ENCODE measurements at places on chromosomes 11 and 22.

DNA sequence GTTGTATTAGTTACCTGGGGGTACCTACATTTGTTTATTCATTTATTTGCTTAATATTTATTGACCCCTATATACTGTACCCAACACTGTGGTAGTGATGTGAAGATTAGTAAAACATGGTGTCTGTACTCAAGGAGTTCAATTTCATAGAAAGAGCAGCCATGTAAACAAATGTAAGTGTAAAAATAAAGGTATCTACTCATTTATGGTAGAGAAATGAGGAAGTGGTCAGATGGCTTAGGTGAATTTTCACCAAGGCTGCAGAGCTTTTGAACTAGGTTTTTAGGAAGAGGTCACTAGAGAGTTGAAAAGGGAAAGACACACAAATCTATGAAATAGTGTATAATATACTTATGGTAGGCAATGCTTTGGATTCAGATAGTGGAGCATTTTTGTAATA, 11.1 kb downstream of the CTR9 start:
- no peak for DNase-seq

DNA sequence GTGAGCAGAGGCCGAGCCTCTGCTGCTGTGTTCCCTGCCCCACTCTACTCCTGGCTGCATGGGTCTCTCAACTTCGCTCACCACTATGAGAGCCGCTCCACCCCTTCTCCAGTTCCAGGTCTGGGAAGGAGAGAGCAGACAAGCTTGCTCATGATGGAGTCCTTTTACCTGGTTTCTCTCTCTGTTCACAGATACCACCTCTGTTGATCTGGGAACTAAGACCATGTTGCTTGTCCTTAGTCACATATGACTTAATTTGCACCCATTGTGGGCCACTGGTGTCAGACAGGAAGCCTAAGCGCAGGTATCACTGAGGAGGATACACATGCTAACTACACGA, 26.8 kb downstream of the MCM5 start:
- no peak for DNase-seq

- DNase-seq = no peak
These were observed 126.3 kb downstream of the LUZP2 start for GRCh38 chr11:24623121-24623520.

DNA sequence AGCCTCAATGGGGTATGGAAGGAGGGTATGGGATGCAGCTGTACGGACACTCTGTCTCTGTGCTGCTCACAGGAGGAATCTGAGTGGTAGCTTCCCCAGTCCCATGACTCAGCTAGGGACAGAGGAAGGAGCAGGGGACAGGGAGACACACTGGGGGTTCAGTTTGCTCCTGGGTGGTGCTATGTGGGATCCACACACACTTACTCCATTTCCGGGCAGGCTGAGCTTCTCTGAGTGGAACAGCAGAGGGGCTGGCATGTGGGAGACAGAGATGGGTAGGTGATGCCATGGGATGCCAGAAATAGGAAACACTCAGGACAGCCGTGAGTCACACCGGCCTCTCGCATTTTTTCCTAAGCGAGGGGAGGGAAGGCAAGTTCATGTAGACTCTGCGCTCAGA, 59.2 kb upstream of the KIRREL3 start:
- no peak for DNase-seq

GRCh38 chr11:20844630-20845029, 175.2 kb downstream of the NELL1 start:
- DNase-seq = no peak

GRCh38 chr22:50314081-50314454, 6.6 kb upstream of the PLXNB2 start:
- no peak for DNase-seq

DNA sequence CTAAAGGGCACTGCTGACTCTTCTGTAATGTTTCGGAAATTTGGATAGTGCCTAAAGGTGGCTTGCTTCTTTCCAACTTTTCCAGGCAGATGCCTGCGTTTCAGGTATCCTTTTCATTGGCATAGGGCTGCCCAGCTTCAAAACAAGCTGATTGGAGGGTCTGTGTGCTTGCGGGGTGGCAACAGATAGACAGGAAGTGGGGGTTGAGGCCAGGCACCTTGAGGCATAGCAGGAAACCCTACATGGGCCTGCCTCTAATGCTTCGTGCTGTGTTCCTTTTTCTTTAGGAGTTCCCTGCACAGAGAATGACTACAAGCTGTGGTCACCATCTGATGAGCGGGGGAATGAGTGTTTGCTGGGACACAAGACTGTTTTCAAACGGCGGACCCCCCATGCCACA, 92.2 kb upstream of the SORL1-AS1 start:
- DNase-seq = no peak

DNA sequence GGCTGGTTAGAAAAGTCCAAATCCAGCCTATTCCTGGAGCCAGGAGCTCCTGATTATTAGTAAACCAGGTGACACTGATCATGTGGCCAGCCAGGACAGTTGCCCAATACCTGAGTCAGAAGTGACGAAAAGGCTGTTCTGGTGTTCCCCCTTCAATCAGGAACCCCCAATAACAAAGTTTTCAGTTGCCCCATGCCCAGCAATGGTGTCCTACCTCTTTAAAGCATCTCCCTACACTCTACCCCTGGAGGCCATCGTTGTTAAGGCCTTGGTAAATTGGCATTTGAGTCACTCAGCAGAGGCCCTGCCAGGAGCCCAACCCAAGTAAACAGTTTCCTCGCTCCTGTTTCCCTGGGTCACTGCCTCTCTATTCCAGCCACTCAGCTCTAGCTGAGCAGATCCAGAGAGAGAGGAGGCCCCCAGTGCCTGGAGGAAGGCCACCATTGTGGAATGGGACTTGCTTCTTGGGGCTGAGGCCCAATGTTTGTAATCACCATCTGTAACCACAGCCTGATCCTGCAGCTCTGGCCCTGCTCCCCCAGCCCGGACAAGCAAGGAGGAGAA, 25.0 kb downstream of the ARHGAP1 start:
- peak; percentile 18 for DNase-seq

DNA sequence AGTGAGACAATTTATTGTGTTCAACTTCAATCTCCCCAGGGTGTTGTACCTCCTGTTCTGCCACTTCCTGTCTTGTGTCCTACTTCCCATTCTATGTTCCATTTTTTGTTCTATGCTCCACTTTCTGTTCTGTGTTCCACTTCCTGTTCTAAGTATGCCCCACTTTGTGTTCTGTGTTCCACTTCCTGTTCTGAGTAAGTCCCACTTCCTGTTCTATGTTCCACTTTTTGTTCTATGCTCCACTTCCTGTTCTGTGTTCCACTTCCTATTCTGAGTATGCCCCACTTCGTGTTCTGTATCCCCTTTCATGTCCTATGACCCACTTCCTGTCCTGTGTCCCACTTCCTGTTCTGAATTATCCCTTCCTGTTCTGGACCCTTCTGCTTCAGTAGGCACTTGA, 732.7 kb downstream of the TBC1D22A start:
- no peak for DNase-seq

DNA sequence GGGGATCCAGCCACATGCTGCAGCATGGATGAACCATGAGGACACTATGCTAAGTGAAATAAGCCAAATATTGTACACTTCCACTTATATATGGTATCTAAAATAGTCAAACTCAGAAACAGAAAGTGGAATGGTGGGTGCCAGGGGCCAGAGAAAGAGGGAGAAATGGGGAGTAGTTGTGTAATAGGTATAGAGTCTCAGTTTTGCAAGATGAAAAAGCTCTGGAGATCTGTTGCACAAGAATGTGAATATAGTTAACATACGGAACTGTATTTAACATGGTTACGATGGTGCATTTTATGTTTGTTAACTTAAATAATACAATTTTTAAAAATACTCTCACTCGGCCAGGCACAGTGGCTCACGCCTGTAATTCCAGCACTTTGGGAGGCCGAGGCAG, 21.2 kb downstream of the GDPD5 start:
- no peak for DNase-seq

GRCh38 chr11:19499999-19500398, 212.6 kb upstream of the NAV2 start:
- no peak for DNase-seq

GRCh38 chr22:37333724-37334460, 51.6 kb downstream of the CYTH4 start:
- DNase-seq = no peak

DNA sequence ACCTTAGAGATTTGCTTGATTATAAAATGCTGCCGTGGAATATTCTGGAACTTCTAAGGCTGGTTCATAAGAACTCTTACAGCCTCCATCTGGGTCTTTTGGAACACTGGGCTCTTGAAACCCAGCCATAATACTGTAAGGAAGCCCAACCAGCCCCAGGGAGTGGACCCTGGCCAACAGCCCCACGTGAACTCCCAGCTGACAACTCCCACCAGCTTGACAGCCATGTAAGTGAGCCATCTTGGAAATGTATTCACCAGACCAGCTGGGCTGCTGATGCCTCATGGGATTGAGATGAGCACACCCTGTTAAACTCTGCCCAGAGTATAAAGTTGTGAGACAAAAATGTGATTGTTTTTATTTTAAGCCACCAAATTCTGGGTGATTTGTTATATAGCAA, 378.7 kb upstream of the RAG2 start:
- no peak for DNase-seq

DNA sequence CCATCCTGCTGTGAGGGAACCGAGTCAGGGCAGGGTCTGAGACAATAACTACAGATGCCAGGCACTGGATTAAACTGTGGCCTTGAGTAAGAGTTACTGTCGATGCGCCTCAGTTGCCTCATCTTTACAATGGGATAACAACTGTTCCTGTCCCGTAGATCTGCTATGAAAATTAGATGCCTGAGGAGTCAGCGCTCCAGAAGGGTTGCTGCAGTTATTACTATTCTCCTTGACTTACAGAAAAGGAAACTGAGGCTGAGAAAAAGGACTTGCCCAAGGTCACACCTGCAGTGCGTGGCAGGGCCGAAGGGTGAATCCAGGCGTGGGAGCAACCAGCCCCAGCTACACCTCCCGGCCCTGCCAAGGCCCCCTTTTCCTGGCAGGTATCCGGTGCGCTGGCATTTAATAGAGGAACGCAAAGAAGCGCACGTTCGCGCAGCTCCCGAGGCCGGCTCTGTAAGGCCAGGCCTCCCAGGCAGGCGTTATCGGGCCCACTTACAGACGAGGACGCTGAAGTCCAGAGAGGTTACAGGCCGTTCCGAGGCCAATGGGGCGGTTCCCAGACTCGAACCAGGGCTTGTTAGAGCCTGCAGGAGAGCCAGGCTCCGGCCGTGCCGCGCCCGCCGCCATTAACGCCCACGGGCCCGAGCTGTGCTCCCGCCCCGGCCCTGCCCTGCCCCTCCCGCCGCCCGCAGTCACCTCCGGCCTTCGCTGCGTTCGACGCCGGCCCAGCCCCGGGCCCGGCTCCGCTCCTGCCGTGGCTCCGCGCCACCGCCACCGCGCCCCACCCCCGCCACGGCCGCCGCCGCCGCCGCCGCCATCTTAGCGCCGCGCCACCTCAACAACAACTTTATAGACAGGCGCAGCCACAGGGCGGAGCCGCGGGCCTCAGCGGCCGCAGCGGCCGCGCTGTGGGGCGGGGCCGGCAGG, at the start of gene C11orf68:
Gene C11orf68, minus strand, starts transcription at position 852 of the 930 bp plus-strand sequence. Its CDS starts 31 bp downstream, at position 821.
- DNase-seq = peak; percentile 16

DNA sequence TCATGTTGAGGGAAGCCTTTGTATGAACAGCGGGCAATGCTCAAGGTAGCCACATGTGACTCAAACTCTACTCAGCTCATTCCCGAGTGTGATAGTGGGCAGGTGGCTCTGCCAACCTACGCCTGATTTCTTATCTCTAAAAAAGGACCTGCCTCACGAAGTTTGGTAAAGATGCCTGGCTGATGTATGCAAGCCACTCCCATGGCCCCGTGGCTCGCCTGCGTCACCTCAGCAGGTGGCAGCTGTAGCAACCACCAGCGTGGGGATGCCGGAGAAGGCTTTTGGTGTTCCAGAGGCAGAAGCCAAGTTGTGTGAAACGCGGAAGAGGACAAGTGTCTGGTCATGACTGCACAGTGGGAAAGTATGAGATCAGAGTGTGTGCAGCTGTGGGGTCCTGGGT, 5.4 kb downstream of the FADS2 start:
- DNase-seq = no peak

DNA sequence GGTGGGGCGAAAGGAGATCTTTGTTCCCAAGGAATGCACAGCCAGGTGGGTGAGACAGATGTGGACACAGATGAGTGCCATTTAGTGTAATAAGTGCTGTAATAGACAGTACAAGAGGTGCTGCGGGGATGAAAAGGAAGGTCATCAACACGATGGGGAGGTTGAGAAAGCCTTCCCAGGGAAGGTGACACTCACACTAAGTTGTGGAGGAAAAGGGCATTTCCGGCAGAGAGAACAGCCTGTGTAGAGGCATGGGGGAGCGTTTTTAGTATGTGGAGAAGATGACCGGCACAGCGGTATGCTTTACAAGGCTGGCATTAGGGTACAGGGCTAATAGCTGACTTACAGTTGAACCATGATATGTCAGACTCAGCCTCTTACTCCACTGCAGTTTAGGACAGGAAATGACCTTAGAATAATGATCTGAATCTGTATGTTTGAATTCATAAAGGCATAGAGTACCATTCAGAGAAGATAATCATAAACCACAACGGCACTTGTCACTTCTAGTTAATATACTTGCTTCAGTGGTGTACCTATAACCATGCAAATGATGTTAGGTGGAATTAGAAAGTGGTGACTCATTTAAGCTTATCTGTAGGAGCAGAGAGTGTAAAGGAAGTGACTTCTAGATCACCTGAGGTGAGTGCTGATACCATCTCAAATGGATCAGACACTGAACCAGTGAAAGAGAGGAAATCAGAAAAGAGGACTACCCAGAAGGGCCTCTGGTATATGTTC, 60.6 kb downstream of the FAM83F start:
- no peak for DNase-seq

DNA sequence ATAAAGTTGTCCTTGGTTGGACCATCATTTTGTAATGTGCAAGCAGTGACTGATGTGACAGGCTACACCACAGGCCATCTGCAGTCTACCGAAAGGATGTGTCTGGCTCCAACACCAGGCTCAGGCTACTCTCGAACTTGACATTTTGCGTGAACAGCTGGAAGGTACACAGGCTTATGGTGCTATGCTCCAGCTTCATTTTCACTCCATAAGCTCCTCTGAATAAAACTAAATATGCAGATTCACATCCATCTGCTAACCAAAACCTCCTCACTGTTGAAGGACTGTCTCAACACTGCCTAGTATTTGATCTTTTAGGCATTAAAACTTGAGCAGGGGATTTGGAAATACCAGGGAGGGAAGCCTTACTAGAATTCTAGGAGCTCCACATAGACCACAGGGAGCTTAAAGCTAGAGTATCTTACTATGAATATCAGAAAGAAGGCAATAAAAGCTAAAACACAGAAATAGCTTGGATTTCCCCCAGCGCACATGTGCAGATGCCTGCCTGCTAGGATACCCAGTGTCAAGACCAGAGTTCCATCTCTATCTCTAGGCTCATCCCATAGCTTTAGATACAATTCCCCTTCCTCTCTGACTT, 383.9 kb upstream of the FAT3 start:
- no peak for DNase-seq
